ENCODE measurements at places on chromosomes 2 and 18. TPM values are rescaled to one million over a fixed set of nuclear protein-coding genes. Genes with fewer than 3 reads are reported as not detected.
A peak's percentile ranks its signal among the peaks of the same experiment; 100 is the strongest.

ECEL1 gene
- total RNA-seq, result not detected

HOXD12 gene
- total RNA-seq, result not detected

DNA sequence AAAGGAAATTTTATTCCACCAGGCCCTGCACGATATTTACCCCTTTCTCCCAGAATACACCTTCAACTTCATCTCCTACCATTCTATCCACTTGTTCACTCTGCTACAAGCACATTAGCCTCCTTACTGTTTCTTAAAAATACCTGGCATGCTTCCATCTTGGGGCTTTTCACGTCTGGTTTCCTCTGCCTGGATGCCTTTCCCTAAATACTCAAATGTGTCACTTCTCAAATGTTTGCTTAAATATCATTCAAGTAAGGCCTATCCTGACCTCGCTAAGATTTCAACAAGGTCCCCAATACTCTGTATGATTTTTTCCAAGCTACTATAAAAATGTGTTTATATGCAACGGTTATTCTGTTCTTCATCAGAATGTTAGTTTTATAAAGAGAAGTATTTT lies 433.0 kb upstream of the CHAC2 start:
- no peak for DNase-seq
- no peaks in the 10 kb centered on the region for H3K27me3 ChIP-seq
- peaks cover 9% of the 10 kb centered on the region for H3K4me1 ChIP-seq
- no peak overlapping the region for H3K4me3 ChIP-seq
- H3K27ac ChIP-seq, result no peak overlapping the region

DNA sequence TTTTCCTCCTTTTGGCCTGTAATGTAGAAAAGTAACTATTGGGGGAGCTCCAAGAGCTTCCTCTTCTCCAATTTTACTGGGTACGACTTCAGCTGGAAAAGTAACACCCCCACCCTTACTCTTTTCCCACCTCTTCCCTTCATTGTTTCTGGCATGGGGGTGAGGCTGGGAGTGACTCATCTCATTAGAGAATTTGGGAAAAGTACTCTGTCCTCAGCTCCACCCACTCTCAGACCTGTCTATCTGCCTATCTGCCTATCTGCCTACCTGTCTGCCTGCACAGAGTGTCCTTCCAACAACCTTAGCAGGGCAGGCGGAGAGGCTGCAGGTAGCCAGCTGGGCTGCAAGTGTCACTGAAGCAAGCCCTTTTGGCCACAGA lies 93.6 kb downstream of the EPHA4 start:
- H3K4me1 ChIP-seq, result no peaks in the 10 kb centered on the region
- H3K36me3 ChIP-seq, result no peaks in the 10 kb centered on the region
- no peak overlapping the region for H3K27ac ChIP-seq
- no peak overlapping the region for H3K4me3 ChIP-seq
- no peaks in the 10 kb centered on the region for H3K27me3 ChIP-seq

DNA sequence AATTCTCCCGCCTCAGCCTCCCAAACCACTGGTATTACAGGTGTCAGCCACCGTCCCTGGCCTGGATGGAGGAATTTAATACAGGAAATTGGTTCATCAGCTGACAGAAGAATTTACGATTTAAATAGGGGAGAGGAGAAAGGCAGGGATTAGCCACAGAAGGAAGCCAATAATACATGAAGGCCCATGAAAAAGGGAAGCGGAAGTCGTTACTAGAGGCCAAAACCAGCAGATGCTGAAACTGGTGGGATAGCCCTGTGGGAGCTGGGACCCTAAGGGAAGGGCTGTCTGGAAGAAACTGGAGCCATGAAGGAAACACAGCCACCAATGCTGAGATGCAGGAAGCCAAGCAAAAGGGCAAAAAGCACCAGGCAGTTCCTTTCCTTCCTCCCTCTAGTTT lies 163.7 kb upstream of the RMP24 start:
- H3K4me1 ChIP-seq, result peaks cover 21% of the 10 kb centered on the region
- no peak for DNase-seq
- H3K27ac ChIP-seq, result no peak overlapping the region
- peaks cover 21% of the 10 kb centered on the region for H3K27me3 ChIP-seq
- H3K4me3 ChIP-seq, result no peak overlapping the region

C1GALT1C1L gene
- total RNA-seq, result 1.3 TPM

DNA sequence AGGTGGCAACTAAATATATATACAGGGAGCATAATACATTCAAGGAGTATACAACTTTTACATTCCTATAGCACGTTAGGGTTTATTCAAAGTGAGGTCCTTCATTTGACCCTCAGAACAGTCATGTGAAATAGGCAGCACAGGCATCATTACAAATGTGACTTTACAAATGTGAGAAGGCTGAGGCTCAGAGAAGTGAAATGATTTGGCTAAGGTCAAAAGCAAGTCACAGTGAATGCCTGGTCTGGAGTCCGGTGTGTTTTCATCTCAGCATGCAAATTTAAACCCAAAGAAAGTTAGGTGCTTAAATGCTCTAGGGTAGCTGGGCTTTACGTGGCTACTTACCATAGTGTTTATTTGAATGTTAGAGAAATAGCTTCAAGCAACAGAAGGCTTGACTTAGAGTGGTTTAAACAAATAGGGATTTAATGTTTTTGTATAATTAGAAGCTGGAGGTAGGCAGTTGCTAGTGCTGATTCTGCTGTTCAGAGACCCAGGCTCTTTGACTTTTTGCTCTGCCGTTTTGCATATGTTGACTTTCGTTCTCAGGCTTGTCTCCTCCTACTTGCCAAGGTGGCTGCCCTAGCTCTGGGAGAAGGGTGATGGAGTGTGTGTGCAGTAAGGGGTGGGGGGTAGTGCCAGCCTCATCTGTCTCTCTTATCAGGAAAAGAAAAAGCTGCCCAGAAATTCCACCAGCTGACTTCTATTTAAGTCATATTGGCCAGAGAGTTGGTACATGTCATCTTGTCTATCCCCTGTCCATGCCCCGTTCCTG lies 89.2 kb downstream of the PLCL1 start:
- H3K27ac ChIP-seq, result no peak overlapping the region
- no peaks in the 10 kb centered on the region for H3K4me1 ChIP-seq
- DNase-seq, result no peak
- H3K36me3 ChIP-seq, result no peaks in the 10 kb centered on the region
- H3K4me3 ChIP-seq, result no peak overlapping the region

GRCh38 chr18:23927821-23928746 lies 86.5 kb upstream of the TTC39C start:
- peaks cover 43% of the 10 kb centered on the region for H3K4me1 ChIP-seq
- peak overlapping the region; percentile 65 for H3K27ac ChIP-seq
- peak; percentile 44 for DNase-seq
- H3K4me3 ChIP-seq, result peak overlapping the region; percentile 50
- H3K27me3 ChIP-seq, result no peaks in the 10 kb centered on the region

DNA sequence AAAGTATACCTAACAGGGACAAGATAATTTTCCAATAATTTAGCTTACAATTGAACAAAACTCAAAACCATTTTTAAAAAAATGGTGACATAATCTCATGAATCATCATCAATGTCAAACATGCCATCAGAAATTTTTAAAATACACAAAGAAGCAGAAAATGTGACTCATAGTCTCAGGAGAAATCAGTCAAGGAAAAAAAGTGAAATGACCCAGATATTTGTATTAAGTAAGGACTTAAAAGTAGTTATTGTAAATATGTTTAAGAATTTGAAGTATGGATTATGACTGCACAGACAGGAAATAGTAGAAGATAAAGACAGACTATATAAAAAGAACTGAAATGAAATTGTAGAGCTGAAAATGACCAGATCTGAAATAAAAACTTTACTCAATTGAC lies 473.9 kb upstream of the SYT4 start:
- DNase-seq, result no peak
- peaks cover 10% of the 10 kb centered on the region for H3K4me1 ChIP-seq
- no peaks in the 10 kb centered on the region for H3K27me3 ChIP-seq
- peak overlapping the region; percentile 78 for H3K27ac ChIP-seq

Data from Calu3 (cell line).